ENCODE measurements at places on chromosomes 6 and 20.

DNA sequence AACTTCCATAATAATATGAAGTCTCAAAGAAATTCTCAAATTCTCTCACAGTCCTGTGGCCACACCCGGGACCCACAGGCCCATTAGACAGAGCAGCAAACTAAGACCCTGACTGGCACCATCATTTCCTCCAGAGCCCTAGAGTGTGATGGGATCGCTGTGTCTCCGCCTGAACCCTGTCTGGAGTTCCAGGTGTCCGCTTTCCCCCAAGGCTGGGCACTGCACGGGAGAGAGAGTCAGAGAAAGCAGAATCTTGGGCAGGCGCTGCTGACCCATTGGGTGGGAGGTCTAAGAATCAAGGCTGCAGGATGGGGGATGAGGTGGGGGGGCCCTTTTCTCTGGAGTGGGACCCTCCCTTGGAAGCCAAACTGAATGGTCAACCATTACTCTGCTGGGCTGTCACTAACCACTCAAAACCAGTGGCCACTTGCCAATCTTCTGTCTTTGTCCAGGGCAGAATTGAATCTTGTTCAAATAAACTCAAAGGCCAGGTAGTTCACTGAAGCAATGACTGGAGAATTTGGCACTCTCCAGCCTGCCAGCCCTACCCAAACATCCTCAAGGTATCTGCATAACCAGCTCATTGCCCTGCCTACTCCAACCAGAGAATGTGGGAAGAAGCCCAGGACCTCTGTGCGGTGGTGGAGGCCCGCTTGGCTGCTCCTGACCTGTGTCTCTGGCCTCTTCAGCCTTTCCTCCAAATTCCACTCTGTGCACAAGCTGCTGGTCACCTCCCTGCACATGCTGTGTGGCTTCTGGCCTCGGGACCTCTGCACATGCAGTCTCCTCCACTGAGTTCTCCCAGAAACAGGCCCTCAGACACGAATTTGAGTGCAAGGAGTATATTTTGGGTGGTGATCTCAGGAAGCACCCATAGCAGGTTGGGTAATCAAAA lies 141.1 kb downstream of the CEBPB start:
- no peak for DNase-seq

DNA sequence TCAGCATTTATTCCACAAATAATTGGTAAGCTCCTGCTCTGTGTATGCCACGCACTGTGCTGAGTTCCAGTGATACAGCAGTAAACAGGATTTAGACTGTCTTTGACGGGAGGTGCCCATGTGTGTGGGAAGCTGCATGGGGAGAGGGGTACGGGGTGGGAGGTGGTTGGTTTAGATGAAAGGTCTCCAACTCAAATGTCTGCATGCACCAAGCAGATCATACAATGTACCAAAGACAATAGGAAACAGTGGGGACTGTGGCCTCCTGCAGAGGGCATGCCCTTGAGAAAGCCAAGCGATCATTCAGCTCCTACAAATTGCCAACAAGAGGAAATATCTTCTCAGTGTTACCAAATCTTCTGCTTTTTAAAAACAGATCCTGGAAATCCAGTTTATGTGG lies 36.1 kb downstream of the SLC22A2 start:
- DNase-seq: no peak

DNA sequence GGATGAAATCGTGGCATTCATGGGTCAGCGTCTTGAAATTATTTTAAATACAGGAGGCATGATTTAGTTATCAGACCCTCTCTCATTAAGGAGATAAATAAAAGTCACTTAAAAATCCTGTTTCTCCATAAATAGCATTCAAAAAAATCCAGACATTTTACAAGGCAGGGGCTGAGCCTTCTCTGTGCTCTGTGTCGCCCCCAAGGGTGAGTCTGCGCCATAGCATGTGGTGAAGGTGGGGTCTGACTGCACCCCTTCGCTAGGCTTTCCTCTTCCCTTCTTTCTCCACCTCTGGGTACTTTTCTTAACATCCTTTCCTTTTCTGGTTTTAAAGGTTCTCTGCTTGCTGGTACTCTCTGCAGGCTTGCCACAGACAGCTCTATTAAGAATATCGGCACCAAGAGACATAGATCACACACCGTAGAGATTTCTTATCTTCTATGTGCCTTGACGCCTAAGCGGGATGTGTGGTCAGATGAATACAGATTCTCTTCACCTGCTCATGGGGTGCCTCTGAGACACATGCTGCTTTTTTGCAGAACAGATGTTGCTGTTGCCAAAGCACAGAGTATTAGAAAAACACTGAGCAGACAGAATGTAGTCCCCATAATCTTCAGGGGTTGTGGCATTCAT lies 20.1 kb upstream of the FAM209A start:
- DNase-seq: no peak

DNA sequence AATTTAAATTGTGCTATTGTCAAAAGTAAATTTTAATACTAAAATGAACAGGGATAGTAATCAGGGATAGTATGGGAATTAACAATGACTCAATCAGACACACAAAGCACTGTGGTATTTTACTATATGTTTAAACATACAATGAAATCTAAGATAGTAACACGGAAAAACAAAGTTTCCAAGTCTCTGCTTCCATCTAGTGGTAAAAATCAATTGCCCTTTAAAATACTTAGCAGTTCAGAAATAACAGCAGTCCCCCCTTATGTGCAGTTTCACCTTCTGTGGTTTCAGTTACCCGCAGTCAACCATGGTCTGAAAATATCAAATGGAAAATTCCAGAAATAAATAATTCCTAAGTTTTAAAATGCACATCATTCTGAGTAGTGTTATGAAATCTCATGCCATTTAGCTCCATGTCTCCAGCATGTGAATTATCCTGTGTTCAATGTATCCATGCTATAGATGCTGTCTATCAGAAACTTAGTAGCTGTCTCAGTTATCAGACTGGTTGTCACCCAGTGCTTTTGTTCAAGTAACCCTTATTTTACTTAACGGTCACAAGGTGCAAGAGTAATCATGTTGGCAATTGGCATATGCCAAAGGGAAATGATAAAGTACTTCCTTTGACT lies 58.5 kb downstream of the AHI1 start:
- no peak for DNase-seq

DNA sequence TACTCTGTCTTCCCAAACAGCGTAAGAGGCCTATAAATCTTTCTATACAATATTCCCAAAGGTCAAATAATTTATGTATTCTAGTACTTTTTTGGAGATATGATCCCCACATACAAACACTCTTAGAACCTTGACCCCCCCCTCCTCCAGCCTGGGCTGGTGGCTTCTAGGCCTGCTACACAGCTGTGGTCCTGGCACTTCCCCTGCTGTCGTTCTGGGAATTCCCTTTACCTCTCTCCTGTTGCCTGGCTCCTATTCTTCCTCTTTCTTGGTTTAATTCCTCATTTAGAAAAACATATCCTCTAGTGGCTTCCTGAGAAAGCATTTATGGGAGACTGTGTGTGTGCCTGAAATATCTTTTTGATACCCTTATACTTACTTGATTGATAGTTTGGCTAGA lies 4.1 kb upstream of the TXLNB start:
- DNase-seq: no peak

DNA sequence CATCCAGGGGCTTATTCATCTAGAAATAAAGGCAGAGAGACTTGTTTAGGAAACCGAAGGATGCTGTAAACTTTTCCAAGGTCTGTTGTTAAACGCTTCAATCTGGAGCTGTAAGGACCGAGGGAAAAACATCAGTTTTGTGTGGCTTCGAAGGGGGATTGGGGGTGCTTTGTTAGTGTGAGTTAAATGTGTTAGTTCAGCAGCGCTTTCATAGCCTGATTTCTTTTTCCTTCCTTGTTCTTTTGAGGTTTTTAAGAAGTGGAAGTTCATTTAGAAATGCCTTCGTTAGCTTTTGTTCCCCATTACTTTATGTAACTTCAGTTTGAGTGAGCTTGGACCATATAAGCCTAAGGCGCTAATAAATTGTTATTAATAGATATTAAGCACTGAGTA lies 1.5 kb downstream of the ANKS1A start:
- no peak for DNase-seq

DNA sequence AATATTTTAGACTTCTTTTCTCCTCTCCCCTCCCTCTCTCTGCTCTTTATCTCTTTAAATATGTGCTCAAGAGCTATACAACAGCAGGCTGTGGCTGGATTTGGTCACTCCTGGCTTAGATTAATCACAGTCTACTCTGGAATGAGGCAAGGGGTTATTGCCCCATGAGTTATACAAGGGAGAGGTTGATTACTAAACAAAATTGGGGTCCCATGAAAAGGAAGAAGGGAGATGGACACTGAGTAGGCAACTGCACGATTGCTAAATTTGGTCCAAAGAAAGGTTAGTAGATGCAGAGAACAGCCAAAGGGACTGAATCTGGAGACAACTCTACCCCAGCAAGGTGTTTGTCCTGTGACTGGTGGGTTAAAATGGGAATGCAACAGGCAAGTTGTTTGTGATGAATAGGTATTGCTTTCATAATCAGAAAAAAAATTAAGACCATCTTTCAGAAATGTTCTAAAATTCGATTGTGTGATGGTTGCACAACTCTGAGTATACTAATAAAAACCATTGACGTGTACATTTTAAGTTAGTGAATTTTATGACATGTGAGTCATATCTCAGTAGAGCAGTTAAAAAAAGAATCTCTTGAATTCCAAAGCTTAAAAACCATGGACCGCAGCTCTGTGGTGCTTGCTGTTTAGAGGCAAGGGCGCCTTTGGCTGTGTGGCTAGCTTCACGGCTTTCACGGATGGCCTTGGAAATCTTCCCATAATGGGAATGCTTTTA lies 57.1 kb downstream of the KIZ start:
- DNase-seq: no peak

DNA sequence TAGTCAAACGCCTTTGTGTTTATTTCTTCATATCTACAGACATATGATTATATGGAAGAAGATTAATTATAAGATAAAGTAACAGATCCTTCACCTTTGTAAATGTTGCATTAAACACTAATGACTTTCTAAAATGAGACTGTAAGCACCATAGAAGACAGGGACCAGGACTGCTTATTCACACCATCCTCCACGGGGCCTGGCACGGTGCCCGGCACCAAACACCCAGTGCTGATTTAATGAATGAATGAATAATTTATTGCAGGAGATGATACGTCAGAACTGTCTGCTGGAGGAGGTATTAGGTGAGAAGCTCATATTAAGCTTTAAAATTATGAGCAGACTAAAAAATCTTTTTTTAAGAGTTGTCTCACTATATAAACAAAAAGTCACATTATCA lies 88.3 kb downstream of the SLX4IP start:
- no peak for DNase-seq

- no peak for DNase-seq
Observed at GRCh38 chr6:41463062-41463930, 82.9 kb upstream of the FOXP4 start.

- DNase-seq: no peak
Observed at GRCh38 chr6:110055387-110055735, 77.2 kb downstream of the GPR6 start.

GRCh38 chr6:99002831-99003230 lies 55.1 kb upstream of the FBXL4 start:
- DNase-seq: no peak

DNA sequence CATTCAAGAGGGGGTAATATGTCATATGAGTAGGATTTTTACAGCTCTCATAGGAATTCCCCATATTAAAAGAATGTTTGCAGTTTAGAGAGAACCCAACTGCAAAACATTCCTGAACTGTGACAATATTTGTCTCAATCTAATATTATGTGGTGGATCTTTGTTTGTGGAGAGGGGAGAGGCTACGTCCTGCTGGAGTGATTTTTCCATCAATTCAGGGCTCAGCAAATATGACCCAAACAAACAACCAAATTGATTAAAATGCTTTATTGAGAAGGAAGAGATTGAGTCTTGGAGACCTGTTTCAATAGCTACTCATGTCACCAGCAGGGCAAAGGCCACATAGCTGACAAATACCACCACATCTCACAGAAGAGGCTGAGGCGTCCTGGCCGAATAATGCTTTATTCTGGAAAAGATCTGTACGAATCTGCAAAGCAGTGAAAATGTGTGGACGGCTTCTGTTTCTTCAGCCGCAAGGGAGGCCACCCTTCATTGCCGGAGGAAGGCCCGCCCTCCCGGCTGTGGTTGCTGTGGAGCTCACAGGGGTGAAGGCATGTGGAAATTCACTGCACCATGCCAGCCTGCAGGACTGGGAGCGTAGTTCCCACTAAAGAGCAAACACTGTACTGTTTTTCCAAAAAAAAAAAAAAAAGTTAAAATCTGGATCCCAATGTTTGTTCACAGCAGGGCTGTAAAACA lies 89.7 kb upstream of the QKI start:
- DNase-seq: no peak

DNA sequence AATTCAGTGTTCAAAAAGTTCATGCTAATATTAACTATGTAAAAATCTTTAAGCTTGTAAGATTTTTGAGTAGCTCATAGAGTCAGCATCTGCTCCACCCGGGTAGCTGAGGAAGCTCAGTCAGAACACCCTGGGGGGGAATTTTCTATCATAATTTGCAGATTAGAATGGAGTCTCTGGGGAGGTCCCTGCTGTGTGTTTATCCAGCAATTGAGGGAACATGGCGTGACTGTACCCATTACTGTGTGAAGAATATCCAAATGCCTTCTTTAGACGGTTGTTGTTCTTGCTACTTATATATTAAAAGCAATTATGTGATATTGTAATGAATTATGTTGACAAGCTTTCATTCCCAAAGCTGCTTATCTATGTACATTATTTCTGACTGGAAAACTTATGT lies 64.8 kb downstream of the AIG1 start:
- no peak for DNase-seq
